Small intestine (tissue), 16 donors: ENCODE measurements at places on chromosomes 5 and 9.

DNA sequence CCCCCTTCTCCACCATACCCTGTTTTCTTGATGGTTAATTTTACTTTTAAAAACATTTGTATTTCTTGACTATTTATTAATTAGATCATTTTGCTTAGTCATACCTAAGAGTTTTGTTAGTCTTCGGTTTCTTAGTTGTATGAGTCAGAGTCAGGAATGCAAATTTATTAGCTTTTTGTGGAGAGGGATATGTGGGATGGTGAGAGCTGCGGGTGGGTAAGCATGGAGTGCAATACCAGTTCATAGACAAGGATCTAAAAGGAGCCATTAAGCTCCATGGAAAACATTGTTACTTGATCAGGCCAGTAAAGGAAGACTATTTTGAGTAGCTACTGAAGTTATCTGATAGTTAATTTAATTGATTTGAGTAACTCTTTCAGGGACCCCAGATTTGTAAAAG lies 77.5 kb downstream of the ZSWIM6 start:
- no peaks in the 10 kb centered on the region for H3K36me3 ChIP-seq
- no peak overlapping the region for H3K27ac ChIP-seq
- DNase-seq, result peak; percentile 21
- no peaks in the 10 kb centered on the region for H3K27me3 ChIP-seq

GRCh38 chr5:68046445-68046844 lies 169.1 kb upstream of the PIK3R1 start:
- DNase-seq, result no peak
- no peaks in the 10 kb centered on the region for H3K36me3 ChIP-seq
- no peaks in the 10 kb centered on the region for H3K4me1 ChIP-seq
- H3K27me3 ChIP-seq, result no peaks in the 10 kb centered on the region

- no peak for DNase-seq
- H3K36me3 ChIP-seq, result no peaks in the 10 kb centered on the region
- H3K27ac ChIP-seq, result no peak overlapping the region
- H3K27me3 ChIP-seq, result no peaks in the 10 kb centered on the region
- no peaks in the 10 kb centered on the region for H3K4me1 ChIP-seq
- H3K4me3 ChIP-seq, result no peak overlapping the region
These were observed 9.9 kb upstream of the CD180 start for GRCh38 chr5:67206461-67206860.

DNA sequence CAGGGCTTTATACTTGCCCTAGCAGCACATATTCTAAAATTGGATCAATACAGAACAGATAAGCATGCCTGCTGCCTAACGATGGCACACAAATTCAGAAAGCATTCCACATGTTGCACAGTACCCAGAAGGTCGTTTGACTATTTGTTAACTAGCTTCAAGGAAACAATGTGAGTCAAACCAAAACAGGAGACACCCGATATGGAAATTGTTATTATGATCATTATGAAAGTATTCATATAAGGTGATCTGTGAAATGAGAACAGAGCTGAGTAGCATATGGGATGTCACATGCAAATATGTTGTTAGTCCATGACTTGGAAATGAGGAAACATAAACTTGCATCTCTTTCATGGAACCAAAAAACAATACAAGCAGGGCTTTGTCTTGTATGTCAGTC lies 56.3 kb upstream of the BICD2 start:
- H3K27ac ChIP-seq, result no peak overlapping the region
- H3K4me3 ChIP-seq, result no peak overlapping the region
- no peak for DNase-seq
- H3K27me3 ChIP-seq, result no peaks in the 10 kb centered on the region

- no peaks in the 10 kb centered on the region for H3K4me1 ChIP-seq
- no peak overlapping the region for H3K27ac ChIP-seq
- no peaks in the 10 kb centered on the region for H3K27me3 ChIP-seq
- H3K36me3 ChIP-seq, result no peaks in the 10 kb centered on the region
These were observed 66.8 kb downstream of the BNC2 start for GRCh38 chr9:16803648-16804047.
